Activated CD8-positive, alpha-beta T cell treated with anti-CD3 and anti-CD28 coated beads, Interleukin-2, amount 10 ng/mL, durations not matched to agents 7 days and 5 days (primary cell): ENCODE measurements at places on chromosomes 7 and 10.

DNA sequence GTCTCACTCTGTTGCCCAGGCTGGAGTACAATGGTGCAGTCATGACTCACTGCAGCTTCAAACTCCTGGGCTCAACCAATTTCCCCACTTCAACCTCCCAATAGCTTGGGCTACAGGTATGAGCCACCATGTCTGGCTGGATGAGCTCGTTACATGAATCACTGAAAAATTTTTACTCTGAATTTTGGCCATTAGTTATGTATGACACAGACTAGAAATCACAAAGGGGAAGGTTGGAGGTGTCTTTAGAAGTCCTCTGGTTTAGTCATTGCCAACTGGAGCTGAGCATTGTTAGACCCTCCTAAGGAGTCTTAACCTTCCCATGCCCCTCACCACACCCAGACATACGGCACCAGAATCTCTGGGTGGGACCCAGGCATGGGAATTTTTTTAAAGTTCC lies 34.7 kb downstream of the SVIL start:
- DNase-seq = no peak

- DNase-seq = no peak
Measured at GRCh38 chr10:104456802-104457542, 103.3 kb downstream of the CFAP58 start.

DNA sequence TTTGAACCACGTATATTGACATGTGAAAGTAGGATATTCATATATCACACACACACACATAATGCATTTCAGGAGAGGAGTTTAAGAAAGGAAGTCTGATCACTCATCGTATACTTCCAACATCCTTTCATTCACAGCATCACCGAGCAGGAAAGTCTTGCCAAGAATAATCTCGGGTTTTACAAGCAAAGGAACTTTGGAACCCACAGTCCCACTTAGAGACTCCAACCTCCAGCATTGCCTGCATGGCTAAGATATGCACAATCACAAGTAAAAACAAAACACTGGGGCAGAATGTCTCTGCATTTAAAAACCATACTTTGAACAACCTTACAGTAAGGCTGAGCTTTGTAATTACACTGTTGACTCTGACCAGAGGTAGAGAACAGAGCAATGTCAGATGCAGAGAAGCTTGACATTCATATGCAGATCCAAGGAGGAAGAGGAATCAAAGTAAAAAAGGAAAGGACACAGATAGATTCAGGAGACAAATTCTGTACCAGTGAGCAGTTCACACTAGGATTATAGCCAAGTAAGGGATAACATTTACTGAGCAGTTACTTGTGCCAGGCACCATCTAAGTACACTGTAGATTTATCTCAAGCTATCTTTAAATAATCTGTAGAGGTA lies 14.8 kb downstream of the THSD7A start:
- DNase-seq = no peak

DNA sequence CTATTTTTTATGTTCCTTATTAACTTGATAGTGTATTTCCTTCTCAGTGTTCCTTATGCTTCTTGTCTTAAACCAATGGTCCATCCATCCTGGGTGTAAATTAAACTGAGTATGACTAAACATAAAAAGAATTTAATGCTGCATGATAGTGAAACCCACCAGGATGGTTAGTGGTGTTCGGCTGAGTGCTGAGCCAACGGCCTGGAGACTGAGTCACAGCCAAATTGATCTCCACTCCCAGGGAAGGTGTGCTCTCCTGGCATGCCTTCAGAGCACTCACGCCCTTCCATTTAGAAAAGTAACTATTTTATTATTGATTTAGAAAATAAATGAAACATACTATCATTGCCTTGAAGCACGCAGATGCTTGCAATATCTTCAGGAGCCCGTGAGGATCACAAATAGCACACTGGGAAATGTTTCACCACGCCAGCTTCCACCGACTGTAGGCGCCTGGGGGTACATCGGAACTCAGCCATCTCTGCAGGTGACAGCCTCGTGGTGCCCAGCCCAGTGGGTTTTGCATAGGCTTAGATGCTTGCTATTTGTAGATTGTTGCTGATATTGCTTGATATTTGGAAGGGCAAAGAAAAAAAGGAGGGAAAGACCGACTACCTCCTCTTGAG lies 40.0 kb upstream of the LOXL4 start:
- DNase-seq = no peak

DNA sequence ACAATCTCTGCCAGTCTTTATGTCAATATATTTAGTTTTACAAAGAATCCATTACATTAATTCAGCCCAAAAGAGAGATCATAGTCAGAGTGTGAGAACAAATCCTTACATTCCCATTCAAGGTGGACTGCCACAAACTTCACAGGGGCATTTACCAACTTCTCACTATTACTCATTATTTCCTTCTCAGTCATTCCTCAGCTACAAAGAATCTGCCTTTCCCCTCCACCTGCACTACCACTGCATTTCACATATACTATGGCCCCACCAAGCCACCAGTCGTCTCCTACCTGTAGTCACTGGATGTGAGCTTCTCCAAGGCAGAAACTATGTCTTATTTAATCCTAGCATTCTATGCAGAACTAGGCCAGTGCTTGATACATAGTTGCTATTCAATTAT lies 94.3 kb downstream of the USP6NL start:
- no peak for DNase-seq

GRCh38 chr10:72720814-72721660 lies 29.1 kb downstream of the MCU start:
- no peak for DNase-seq
